Endodermal cell (in vitro differentiated cells): ENCODE measurements at places on chromosomes 1 and 21.

- peak; percentile 91 for DNase-seq
Measured at GRCh38 chr1:180230791-180231505, 884 bp downstream of the LHX4 start.

DNA sequence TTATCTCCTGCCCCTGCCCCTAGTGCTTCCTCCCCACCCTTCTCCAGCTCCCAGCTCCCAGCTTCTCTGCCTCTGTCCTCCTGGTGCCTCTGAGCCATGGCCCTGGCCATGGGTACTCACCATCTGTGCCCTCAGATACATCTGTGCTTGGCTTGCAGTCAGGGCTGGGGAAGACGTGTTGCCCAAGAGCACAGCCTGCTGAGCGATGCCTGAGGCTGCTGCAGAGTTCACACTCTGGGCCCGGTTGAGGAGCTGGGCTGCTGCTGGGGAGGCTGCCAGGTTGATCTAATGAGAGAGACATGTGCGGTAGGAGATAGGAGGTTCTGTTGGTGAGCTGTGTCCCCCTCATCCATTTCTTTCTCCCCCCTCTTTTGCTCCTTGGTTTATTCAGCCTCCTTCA is 49.4 kb upstream of the A3GALT2 start:
- DNase-seq: no peak

GRCh38 chr1:1178794-1179331 is 5.2 kb downstream of the TTLL10 start:
- DNase-seq: peak; percentile 43

GRCh38 chr1:64836802-64837201 is 91.9 kb downstream of the RAVER2 start:
- no peak for DNase-seq

DNA sequence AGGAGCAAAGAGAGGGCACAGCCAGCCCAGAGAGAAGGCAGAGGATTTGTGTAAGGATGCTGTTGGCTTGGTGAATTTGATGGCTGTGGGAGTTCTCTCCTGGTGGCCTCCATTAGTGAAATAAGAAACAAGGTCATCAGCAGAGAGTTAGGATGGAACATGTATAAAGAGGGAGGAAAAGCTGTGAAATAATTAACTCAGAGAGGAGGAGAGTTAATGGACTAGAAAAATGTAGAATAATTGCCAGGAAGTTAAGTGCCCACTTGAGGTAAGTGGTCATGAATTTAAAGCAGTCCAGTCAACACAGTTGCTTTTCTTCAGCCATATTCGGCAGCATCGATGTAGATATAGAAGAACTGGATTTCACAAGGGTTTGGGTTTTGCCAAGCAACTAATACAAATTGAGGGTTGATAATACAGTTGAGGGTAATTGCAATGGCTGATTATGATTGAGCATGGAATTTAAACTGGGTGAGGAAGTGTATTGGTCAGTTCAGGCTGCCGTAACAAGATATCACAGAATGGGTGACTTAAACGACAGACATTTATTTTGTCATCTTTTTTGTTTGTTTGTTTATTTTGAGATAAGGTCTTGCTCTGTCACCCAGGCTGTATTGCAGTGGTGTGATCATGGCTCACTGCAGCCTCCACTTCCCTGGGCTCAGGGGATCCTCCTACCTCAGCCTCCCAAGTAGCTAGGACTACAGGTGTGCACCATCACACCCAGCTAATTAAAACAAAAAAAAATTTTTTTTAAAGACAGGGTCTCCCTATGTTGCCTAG is 31.7 kb upstream of the KLF17 start:
- no peak for DNase-seq
